Stimulated activated CD4-positive, alpha-beta T cell treated with anti-CD3 and anti-CD28 coated beads, TNF-alpha, amount 100 ng/mL, for 1 hour (primary cell): ENCODE measurements at places on chromosomes 13 and 19.

- no peak for DNase-seq
Observed at GRCh38 chr19:41324921-41325639, 15.1 kb downstream of the CCDC97 start.

- no peak for DNase-seq
Observed at GRCh38 chr19:41235480-41235879, 16.5 kb downstream of the AXL start.

DNA sequence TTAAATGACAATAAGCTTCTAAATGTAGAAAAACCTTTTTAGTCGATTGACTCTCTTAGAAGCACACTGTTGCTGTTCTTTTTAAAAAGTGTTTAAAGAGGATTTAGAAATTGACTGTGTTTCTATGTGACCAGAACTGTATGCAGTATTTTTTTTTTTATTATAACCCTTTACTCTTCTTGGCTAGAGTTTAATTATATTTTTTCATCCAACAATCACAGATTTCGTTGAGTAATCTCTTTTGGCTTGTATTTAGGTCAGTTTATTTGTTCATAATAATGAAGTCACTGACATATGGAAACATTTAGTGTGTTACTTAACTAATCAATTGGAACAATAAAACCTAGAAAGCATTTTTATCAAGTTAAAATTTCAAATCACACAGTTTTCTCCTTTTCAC lies 19.9 kb downstream of the CSNK1A1L start:
- DNase-seq, result no peak

DNA sequence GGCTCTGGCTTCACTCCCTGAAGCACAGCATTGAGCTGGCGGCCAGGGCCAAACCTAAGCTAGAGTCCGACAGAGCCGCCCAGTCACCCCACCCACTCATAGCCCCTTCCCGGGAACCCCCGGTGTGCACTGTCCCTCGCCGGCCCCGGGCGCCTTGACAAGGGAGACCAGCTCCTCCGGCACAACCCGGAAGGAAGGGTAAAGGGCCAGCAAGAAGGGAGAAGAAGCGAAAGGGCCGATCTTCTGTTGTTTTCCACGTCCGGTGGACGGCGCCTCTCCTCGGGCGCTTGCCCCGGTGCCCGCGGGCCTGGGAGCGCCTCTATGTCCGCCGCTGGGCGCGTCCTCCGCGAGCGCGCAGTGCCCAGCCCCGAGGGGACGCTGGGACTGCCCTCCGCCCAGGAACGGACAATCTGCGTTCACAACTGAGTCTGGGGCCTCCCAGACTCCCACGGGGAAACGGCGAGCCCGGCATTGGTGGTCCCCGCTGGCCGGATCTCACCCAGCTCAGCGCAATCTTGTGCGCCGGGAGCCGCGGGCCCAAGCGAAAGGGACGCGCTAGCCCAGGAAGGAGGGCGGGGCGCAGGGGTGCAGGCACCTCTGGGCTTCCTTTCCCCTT lies 172.5 kb upstream of the MIR17HG start:
- DNase-seq, result no peak

DNA sequence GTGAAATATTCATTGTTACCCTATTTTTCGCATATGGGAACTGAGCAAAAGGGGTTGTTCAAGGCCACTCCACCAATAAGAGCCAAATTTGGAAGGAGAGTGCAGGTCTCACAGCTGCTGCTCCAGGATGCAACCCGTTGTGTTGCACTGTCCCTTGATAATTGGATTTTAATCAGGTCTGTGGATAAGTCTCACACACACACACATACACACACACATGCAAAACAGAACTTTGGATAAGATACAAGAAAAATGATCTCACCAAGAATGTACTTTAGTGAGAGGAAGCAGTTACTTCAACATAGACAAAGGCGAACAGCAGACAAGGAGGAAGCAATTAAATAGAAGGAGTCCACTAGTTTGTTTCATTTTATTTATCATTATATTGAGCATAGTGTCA lies 127.3 kb upstream of the EDNRB start:
- DNase-seq, result no peak
